ENCODE measurements at places on chromosomes 1 and 21.

GRCh38 chr1:17053086-17053684 lies 647 bp downstream of the SDHB start:
- peaks cover 10% of the 10 kb centered on the region for H3K4me1 ChIP-seq
- H3K27me3 ChIP-seq = no peaks in the 10 kb centered on the region
- peaks cover 10% of the 10 kb centered on the region for H3K36me3 ChIP-seq
- no peak for DNase-seq
- peak overlapping the region; percentile 92 for H3K4me3 ChIP-seq

DNA sequence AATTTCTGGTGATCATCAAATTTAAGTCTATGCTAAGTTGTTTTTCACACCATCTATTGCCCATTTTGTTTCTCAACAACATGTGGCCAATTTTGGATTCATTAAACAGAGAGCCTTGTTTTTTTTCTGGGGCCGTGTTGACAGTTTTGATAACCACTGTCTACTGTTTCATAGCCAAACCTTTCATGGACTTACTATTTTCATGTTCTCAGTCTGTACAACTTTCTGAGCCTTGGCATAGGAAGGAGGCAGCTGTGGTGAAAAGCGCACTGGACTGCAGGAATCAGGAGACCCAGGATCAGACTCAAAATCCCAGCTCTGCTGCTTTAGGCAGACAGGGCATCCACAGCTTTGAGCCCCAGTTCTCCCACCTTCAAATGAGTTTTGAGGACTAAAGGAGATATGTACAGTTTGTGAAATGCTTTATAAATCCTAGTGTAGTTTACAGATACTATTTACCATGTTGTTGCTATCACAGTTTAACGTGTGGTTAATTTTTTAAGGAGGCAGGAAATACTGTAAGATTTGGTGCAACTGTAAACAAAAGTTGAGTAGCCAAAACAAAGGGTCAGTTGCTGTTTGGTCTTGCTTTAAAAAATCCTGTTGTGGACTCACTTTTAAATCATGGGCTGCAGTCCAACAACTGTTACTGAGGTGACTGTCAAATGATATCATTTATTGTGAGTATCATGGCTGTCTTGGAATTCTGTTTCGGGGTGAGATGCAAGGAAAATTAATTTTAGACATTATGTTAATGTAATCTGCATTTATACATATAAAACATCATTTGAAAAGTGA lies 2.9 kb downstream of the MACO1 start:
- H3K4me1 ChIP-seq = peaks cover 24% of the 10 kb centered on the region
- H3K36me3 ChIP-seq = no peaks in the 10 kb centered on the region
- no peak overlapping the region for H3K27ac ChIP-seq
- DNase-seq = no peak
- no peaks in the 10 kb centered on the region for H3K27me3 ChIP-seq
- no peak overlapping the region for H3K4me3 ChIP-seq

GRCh38 chr1:76919085-76919484 lies 51.8 kb downstream of the ST6GALNAC5 start:
- H3K27me3 ChIP-seq = no peaks in the 10 kb centered on the region
- H3K4me1 ChIP-seq = no peaks in the 10 kb centered on the region
- no peak for DNase-seq

DNA sequence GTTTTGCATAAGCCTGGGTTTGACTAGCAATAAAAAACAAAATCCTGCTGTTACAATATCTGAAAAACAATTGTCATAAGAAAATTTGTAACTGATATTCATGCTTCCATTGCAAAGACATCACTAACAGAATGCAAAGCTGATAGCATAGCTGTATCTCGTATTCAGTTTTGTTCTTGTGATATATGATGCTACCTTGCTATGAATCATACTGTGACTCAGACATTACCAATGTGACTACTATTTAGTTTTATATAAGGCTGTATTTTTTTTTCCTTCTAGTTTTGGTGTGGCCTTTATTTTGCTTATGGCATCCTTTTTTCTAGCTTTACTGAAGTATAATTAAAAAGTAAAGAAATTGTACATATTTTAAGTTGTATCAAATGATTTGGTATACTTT lies 1381.8 kb downstream of the MRPL39 start:
- no peak overlapping the region for H3K27ac ChIP-seq
- DNase-seq = no peak
- no peaks in the 10 kb centered on the region for H3K36me3 ChIP-seq
- no peaks in the 10 kb centered on the region for H3K4me1 ChIP-seq
- H3K4me3 ChIP-seq = no peak overlapping the region
- H3K27me3 ChIP-seq = no peaks in the 10 kb centered on the region

- no peaks in the 10 kb centered on the region for H3K36me3 ChIP-seq
- no peak for DNase-seq
- no peak overlapping the region for H3K4me3 ChIP-seq
- H3K27me3 ChIP-seq = no peaks in the 10 kb centered on the region
- H3K4me1 ChIP-seq = no peaks in the 10 kb centered on the region
- H3K27ac ChIP-seq = no peak overlapping the region
Measured at GRCh38 chr1:237894131-237894530, 3.4 kb upstream of the ZP4 start.

- H3K4me3 ChIP-seq = peak overlapping the region; percentile 63
- H3K36me3 ChIP-seq = no peaks in the 10 kb centered on the region
- H3K4me1 ChIP-seq = peaks cover 8% of the 10 kb centered on the region
- H3K27me3 ChIP-seq = peaks cover 8% of the 10 kb centered on the region
Measured at GRCh38 chr21:15065392-15066122, 757 bp upstream of the NRIP1 start.

DNA sequence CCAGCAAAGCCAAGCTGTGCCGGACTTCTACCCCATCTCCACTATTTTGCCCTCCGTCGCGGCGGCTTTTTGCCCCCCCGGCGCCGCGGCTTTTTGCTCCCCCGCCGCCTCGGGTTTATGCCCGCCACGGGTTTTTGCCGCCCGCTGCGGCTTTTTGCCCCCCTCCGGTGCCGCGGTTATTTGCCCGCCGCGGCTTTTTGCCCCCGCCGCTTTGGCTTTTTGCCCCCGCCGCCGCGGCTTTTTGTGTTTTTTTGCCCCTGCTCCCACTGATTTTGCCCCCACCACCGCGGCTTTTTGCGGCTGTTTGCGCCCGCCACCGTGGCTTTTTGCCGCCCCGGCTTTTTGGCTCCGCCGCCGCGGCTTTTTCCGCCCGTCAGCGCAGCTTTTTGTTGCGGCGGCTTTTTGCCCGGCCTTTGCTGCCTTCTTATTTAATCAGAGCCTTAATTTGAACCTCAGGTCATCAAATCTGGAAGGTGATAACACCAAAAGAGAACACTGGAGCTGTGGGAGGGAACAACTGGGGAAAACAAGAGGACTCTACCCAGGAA lies 106.0 kb downstream of the TPTE start:
- H3K4me3 ChIP-seq = no peak overlapping the region
- H3K27me3 ChIP-seq = no peaks in the 10 kb centered on the region
- H3K4me1 ChIP-seq = no peaks in the 10 kb centered on the region
- no peak for DNase-seq

Measured in effector memory CD4-positive, alpha-beta T cell (primary cell).